Activated CD4-positive, alpha-beta T cell treated with anti-CD3 and anti-CD28 coated beads, Interleukin-2, amount 50 U/mL, for 1 hour (primary cell): ENCODE measurements at places on chromosomes 7 and 10.

DNA sequence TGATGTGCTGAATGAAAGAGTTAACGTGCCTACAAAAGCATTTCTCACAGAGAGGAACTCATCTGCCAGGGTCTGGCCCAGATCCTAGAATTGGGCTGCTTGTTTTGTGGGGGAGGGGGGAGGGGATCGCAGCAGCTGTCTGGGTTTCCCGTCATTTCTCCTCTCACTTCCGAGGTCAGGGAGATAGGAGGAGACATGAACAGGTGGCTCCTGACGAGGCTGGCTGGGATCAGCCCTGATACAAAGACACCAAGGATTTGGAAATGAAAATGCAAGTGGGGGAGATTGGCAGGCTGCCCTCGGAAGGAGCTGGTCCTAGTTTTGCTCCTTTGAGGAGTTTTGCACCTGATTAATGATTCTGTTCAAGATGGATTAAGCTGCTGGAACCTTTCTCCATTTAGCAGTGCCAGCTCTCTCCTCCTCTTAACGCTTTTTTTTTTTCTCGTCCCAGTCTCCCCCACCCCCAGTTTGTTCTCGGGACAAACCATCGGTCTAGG, 86.8 kb upstream of the KMT2C start:
- DNase-seq, result no peak

GRCh38 chr10:75397496-75398199, 3.9 kb downstream of the ZNF503 start:
- DNase-seq, result no peak

DNA sequence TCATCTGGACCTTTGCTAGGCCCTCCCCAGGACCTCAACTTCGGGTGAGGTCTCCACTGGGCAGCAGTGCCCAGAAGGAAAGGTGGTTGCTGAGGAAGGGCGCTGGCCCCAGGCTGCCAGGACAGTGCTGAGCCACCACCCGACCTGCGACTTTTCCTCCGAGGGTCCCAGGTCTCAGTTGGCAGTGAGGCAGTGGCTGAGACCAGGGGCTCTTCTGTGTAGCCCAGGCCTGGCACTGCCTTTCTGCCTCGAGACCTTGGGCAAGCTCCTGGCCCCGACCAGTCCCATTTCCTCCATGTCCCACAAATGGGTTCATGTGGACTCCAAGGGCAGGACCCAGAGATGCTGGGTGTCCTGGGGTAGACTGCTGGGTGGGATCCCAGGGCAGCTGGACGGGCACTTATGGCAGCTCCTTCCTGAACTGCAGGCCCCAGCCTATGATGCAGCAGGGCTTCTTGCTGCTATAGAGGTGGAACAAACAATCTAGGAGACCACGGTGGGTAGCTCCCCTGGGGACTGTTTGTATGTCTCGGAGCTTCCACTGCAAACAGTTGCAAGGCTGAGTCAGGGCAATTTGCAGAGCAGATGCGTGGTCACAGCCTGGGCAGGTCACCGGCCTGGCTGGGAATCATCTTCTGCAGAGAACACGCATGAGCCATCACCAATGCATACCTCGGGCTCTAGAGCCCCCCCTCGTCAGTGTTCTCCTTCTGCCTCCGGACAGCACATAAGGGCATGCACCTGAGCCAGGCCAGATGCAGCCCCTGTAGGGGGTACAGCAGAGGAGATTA, 17.9 kb upstream of the LRRC18 start:
- DNase-seq, result no peak

GRCh38 chr7:105530546-105530945, 1.5 kb upstream of the RINT1 start:
- DNase-seq, result no peak

- DNase-seq, result no peak
Observed at GRCh38 chr10:70615784-70616522, 13.4 kb upstream of the PRF1 start.

DNA sequence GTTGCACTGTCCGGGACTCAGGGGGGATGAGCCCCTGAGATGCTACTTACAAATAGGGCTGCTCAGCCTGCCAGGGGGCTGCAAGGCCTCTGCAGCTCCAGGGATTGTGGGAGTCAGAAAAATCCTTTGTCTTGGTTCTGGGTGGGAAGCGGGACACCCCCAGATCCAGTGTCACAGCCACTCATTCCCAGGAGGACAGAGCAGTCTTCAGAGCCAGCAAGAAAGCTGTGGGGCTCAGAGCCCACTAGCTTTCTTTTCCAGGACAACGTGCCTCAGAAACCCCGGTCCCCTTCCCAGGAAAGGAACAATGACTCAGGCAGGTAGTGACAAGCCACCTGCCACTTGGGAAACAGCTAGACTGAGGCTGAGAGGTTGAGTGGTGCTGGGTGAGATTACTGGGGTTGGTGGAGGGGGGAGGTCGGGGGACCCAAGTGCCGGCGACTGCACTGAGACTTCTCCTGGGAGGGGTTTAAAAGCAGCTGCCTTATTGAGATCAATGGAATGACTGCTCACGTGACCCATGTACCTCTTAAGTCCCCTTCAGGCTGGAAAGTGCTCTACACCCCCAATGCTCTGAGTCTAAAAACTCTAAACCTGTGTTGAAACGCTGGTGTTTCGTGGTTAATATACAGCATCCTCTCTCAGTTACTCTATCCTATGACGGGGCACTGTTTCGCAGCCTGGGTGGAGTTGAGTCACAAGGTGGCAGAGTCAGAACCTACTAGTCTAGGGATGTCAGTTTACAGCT, 123.6 kb downstream of the UBE2H start:
- no peak for DNase-seq

DNA sequence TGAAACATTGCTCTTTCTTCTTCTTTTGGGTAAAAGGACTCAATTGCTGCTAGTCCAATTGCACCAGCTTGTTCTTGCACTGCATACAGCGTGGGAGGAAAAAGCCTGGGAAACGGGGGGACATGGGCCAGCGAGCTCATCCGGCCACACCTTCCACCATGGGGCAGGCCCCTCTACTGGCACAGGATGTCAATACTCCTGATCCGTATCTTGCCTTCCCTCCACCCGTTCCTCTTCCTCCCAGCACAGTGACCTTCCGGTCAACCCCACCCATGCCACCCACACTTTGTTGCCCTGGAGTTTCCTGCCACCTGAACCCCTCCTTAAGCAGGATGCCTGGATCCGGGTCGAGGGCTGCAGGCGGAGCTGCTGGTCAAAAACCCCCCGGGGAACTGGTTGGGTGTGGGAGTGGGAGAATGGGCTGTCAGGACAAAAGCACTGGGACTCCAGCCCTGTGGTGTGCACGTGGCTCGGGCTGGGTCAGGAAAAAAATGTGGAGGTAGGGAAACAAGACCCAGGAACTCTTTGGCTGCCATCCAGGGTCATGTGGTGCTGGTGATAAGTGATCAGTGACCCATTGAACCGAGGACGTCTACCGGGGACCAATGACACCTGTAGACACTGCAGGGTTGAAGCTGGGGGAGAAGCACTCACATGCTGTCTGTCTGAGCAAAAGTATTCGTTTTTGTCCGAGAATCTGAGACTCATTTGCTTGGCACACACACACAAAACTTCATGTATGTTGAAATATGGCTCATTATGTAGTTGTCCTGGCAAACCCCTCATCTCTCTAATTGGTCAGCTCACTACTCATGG, 8.1 kb downstream of the IL2RA start:
- no peak for DNase-seq

GRCh38 chr7:116434820-116435341, 64.7 kb upstream of the CAV2 start:
- no peak for DNase-seq

DNA sequence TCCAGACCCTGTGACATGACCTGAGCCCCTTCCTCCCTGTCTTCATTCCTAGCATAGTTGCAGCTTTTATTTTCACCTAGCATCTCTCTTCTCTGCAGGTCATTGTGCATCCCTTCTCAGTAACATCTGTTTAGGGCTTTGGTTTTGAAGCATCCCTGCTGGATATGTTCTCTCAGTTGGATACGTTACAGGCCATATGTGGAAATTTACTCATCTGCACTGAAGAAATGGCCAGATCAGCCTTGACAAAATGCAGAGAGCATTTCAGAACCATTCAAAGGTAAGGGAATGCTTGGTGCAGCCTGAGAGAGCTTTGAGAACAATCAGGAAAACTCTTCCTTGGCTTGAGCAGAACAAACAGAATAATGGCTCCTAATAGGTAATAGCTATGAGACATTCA, 647.0 kb downstream of the KCNMA1 start:
- DNase-seq, result no peak

- DNase-seq, result no peak
Observed at GRCh38 chr7:22234227-22234626, 122.7 kb downstream of the RAPGEF5 start.

DNA sequence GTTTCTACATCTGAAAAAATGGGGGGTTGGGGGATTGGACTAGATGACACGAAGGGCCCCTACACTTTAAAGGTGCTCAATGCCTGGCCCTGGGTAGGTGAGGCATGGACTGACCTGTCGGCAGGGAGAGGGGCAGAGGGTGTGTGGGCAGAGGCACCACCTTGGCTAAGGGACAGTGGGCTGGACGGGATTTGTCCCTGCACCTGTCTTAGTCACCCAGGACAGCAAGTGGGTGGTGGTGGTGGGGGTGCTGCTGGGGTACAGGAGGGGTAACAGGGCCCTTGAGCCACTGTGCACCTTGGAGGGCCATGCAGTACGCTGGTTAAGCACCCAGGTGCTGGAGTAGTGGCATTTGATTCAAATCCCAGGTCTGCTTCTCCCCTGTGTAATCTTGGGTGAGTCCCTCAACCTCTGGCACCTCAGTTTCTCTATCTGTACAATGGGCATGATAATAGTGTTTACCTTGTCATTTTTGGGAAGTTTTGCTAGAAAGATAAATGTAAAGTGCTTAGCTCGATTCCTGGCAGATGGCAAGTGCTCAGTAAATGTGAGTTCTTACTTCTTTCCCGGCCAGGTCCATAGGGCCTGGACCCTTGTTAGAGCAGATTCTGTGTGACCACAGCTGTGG, 18.1 kb upstream of the SFRP5 start:
- DNase-seq, result no peak

GRCh38 chr7:136971776-136972175, 103.3 kb downstream of the CHRM2 start:
- no peak for DNase-seq

DNA sequence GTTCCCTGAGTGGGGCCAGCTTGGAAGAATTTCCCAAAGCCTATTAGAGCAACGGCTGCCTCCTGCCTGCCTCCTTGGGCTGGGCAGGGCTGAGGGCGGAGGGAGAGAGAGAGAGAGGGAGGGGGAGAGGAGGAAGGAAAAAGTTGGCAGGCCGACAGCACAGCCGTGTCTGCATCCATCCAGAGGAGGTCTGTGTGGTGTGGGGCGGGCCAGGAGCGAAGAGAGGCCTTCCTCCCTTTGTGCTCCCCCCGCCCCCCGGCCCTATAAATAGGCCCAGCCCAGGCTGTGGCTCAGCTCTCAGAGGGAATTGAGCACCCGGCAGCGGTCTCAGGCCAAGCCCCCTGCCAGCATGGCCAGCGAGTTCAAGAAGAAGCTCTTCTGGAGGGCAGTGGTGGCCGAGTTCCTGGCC, at the start of gene AQP1:
TSS of gene AQP1 (plus strand) at position 293 of the 409 bp plus-strand sequence. CDS start at position 350, 57 bp downstream.
- DNase-seq, result no peak

- DNase-seq, result no peak
Observed at GRCh38 chr7:152076324-152076821, 50.9 kb downstream of the GALNT11 start.

DNA sequence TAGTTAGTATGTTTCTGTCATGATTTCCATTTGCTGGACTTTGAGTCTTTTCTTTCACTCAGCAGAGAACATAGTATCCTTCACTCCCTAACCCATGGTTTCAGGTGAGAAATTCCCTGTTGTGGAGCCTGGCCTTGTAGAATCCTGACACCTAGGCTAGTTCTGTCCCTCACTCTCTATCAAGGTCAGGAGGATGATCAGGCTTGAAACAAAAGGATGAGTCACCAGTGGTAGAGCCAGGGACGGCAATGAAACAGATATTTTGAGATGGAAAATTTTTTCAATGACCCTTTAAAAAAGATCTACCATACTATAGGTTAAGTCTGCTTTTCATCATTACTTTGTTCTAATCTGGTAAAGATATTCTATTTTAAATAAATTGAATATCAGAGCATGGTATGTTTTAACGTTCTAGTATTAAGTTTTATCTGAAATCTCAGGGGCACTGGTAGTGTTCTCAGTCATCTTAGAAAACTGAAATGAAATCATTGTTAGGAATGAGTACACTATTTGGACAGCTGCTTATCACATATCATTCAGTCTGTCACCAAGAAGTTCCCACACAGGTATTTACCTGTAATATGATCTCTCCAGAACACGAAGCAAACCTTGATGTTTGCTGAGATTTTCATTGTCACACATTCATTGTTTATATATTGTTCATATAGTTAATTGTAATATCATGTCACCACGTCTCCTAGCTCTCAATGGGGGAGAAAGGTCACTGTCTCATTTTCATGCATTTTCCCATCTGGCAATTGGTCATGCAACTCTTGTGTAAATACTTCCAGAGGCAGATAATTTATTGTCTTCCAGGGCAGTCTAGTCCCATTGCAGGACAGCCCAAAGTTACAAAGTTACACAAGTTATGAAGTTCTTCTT, 299.9 kb upstream of the LRRTM3 start:
- DNase-seq, result no peak

DNA sequence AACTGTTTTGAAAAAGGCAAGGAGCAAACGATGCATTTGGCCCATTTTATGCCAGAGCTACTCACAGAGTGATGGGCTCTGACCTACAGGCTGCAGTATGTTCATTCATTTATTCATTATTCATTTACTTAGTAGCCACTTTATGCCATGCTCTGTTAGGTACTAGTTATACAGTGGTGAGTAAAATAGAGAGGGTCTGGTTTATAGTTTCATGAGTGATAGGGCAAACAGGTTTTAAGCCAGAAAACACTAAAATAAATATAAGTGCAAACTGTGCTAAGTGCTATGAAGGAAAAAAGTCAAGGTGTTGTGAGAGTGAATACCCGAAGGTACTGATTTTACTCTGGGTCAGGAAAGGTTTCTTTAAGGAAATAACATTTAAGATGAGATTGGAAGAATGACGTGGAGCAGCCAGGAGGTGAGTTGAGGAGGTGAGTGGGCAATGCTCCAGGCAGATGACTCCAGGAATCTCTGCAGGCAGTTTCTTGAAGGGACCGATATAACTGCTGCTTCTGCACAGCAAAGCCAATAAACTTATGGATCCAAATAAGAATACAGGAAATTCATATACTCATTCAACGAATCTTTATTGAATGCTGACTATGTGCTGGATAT, 56.9 kb upstream of the FAM133B start:
- no peak for DNase-seq
